Activated naive CD4-positive, alpha-beta T cell (primary cell): ENCODE measurements at places on chromosomes 13 and 19.
A peak's percentile ranks its signal among the peaks of the same experiment; 100 is the strongest.

DNA sequence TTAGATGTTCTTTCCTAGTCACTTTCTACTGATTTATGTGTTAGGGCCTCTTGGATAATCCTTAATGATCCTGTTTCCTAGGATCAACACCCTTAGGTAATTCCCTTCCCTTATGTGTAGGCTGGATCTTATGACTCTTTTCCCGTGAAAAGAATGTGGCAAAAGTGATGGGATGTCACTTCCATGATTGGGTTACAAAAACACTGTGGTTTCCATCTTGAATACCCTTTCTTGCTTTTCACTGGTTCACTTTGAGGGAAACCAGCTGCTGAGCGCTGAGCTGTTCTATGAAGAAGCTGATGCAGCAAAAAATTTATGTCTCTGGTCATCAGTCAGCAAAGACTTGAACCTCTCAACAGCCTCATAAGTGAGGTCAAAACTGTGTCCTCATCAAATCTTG, 609.4 kb downstream of the OLFM4 start:
- no peak for DNase-seq

- peak; percentile 20 for DNase-seq
These were observed 386 bp downstream of the GIPR start for GRCh38 chr19:45668342-45668871.

DNA sequence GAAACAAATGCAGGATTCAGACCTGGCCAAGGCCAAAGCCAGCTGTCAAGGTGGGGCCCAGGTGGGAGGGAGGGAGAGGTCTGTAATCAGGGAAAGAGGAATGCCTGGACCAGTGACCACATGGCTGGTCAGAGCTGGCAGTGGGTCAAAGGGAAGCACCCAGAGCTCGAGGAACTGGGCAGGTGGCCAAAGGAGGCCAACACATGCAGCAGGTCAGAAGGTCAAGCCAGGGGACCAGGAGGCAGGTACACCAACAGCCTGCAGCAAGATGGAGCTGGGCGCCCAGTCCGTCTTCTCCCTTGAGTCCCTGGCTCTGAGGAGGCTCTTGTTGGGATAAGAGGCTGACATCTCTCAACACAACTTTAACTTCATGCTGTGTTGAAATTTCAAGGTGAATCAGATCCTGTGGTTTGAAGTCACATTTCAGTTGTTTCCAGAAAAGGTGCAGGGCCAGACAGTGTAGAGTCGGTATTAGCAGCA, 17.1 kb downstream of the GPATCH1 start:
- DNase-seq, result no peak

DNA sequence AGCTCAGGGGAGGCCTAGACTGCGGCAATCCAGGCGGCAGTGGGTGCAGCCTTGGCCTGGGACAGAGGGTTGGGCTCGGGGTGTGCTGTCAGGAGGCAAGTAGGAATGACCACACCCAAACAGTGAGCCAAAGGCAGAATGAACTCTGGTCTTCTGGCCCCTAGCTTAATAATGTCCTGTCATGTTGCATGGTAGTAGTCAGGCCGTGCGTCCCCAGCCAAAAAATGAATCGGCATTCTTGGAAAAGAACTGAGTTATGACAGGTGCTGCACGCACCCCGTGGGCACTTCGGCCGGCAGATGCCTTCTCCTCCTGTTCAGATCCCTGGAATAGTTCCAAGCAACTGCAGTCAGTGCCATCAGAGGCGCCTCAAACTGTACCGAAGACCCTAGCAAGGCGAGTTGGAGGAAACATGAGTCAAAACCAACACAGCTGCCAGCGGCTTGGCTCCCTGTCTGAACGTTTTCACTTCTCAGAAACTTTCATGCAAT, 55.9 kb downstream of the ATP7B start:
- DNase-seq, result no peak
